ENCODE measurements at places on chromosomes 3 and 15. TPM values are rescaled to one million over a fixed set of nuclear protein-coding genes. Genes with fewer than 3 reads are reported as not detected.

DNA sequence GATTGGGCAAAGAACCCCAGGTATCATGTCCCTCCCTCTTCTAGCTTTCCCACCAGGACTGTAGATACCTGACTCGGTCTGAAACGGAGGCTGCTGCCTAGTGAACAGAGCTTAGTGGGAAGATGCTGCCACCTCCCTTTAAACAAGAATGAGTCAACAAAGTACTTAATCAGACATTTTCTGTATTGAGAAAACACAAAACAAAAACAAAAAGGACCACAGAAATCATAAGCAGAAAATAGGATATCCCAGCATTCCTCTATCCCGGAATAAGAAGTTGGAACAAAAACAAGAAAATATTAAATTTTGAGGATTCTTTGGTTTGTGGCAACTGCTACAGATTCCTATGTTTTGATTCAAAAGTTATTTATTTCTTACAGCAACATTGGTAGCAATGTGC lies 51.7 kb upstream of the COL8A1 start:
- no peak for DNase-seq

DNA sequence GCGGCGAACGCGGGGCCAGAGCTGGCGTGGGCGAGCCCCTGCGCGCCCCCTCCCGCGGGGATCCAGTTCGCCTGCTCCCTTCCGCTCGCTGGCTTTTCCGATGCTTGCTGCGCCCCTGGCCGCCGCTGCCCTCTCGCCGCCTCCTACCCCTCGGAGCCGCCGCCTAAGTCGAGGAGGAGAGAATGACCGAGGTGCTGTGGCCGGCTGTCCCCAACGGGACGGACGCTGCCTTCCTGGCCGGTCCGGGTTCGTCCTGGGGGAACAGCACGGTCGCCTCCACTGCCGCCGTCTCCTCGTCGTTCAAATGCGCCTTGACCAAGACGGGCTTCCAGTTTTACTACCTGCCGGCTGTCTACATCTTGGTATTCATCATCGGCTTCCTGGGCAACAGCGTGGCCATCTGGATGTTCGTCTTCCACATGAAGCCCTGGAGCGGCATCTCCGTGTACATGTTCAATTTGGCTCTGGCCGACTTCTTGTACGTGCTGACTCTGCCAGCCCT lies 721 bp downstream of the P2RY1 start:
- no peak for DNase-seq

DNA sequence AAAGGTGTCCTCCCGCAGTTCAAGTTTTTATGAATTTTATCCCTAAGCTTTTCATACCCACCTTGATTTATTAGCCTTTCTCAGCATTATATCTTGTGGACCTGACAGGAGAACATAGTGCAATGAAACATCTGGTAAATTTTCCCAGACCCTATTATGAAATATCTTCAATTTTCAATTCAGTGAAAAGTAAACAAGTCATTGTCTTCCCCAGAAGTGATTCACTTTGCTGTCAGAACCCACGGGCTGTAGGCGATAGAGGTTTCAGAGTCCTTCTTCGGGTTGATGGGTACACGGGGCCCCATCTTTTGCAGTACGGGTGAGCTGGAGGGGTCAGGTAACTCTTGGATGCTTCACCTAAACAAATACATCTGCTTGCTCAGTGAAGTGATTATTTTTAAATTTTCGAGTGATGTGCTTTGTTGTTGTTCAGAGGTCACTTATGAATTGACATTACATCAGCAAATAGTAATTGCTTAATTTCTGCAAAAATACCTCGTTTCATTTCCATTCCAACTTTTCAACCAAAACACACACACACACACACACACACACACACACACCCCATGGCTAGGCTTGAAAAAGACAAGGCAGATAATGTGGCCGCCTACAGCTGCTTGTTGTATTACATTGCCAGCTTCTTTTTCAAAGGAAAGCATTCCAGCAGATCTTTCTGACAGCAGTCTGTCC lies 102.9 kb downstream of the SEMA6D start:
- no peak for DNase-seq

DNA sequence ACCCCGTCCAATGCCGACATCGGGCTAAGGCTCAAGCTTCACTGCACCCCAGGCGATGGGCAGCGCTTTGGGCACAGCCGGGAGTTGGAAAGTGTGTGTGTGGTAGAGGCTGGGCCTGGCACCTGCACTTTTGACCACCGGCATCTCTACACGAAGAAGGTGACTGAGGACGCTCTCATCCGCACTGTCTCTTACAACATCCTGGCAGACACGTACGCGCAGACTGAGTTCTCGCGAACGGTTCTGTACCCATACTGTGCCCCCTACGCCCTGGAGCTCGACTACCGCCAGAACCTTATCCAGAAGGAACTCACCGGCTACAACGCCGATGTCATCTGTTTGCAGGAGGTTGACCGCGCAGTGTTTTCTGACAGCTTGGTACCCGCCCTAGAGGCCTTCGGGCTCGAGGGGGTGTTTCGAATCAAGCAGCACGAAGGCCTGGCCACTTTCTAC lies 1.0 kb downstream of the PDE12 start:
- DNase-seq = no peak

DNA sequence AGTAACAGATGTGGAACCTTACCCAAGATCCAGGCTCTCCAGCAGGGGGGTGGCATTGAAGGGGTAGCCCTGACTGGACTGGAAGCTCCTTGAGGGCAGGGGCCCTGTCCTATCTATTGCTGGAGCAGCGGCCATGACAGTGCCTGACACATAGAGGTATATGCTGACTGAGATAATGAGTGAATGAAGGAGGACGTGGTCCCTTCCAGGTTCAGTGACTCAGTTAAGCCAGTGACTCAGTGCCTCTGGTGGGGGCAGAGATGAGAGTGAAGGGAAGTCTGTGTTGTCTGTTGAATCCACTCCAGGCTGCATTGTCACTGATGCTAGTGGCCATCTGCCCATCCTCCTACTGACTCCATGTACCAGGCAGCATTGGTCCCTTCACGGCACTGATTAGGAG lies 13.0 kb upstream of the CTXND1 start:
- DNase-seq = no peak

DNA sequence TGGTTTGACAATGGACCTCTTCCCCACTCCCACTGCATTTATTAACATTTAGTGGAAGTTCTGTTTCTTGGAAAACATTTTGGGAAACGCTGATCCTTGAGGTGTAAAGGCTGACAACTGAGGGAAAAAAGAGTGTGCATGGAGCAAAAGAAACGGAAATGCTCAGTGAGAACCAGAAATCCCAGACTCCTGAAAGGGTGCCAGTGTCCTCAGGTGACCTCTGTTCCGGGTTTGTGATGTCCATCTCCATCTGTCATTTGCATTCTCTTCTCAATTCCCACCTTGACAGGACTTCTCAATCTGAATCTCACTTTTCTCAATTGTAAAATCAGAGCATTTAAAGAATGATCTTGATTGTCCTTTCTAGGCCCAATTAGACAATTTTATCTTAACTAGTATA lies 71.1 kb upstream of the FAM3D start:
- DNase-seq = no peak

GRCh38 chr3:178406206-178406605 lies 130.0 kb upstream of the KCNMB2 start:
- no peak for DNase-seq

DNA sequence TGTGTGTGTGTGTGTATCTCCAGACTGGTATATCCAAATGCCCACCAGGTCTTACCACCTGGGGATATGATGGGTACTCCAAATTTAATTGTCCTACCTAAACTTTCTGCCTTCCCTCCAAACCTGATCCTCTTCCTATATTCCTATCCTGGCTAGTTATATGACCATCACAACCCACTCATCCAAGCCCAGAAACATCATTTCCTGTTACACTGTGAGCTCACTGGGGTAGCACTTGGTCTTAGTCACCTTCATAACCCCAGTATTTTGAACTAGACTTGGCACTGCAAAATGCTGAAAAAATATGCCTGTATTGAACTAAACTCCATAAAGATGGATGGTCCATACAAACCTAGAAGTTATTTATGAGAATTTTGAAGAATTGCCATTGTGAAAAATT lies 178.8 kb upstream of the EIF1B start:
- DNase-seq = no peak

GRCh38 chr15:76844096-76844495 lies 61.0 kb downstream of the SCAPER start:
- DNase-seq = no peak

- DNase-seq = no peak
Observed at GRCh38 chr15:70141376-70142071, 43.8 kb upstream of the TLE3 start.

- DNase-seq = no peak
Observed at GRCh38 chr3:66907136-66907535, 91.0 kb upstream of the KBTBD8 start.

GRCh38 chr3:128597900-128598299 lies 52.7 kb downstream of the RPN1 start:
- no peak for DNase-seq

GRCh38 chr3:192820161-192820560 lies 92.8 kb upstream of the FGF12 start:
- DNase-seq = no peak

- no peak for DNase-seq
Observed at GRCh38 chr15:93566762-93567161, 477.8 kb upstream of the RGMA start.

DNA sequence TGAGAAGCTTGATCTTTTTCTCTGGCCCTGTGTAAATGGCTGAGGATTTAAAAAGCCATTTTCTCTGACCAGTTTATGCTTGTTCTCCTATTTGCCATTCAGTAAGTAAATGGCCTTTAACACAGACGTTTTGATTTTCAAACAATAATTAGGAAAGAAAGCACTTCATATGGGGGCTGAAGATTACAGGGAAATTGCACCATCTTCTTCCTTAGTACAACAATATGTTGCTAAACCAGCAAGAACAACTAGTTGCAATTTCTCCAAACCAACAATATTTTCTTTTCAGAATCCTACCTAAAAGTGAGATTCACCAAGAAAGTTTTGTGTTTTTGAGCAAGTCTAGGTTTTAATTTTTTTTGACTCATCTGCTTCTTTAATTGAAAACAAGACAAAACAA lies 80.5 kb upstream of the CCNL1 start:
- no peak for DNase-seq

DNA sequence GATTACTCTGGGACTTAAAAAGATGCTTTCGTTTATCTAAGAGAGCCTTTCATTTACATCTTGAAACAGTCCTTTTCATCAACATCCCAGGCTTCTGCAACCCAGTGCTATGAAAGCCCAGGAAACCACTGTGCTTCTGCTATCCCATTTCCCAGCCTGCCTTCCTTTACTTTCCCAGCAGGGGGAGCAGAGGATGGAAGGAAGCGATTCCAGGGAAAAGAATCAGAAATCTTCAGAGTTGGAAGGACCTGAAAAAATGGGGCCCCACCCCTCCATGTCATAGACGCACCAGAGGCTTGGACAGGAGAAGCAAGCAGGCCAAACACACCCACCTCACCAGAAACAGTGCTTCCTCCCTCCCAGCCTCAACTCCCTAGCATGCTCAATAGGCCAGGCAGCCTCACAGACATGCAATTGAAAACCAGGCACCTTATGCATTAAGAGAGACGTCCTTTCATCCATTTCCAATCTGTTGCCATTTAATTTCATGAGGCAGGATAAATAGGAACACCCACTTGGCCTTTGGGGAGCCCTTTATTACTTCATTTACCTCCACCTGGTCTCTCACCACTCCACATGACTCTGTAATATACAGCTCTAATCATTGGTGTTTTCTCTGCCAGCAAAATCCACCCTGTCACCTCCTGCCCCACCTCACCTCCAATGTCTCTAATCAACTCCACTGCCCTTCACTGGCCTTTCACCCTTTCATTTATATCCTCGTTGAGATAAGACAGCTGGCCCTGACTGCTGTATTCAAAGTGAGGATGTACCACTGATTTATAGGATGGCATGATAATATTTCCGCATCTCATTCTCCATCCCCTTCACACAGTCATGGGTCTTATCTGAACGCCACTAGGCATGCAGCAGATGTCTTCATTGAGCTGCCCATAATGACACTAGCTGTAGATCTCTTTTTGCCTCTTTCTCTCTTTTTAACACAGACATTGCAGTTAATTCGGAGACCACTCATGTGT lies 583.9 kb downstream of the NTRK3 start:
- DNase-seq = no peak

GRCh38 chr15:69897471-69898237 lies 200.1 kb downstream of the TLE3 start:
- DNase-seq = no peak

DNA sequence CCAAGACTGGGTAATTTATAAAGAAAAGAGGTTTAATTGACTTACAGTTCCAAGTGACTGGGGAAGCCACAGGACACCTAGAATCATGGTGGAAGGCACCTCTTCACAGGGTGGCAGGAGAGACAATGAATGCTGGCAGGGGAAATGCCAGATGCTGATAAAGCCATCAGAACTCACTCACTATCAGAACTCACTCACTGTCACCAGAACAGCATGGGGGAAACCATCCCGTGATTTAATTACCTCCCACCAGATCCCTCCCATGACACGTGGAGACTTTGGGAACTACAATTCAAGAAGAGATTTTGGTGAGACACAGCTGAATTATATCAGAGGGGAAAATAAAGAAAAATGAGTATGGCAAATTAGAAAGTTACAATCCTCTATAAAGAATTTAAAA lies 310.9 kb downstream of the BCHE start:
- DNase-seq = no peak

GRCh38 chr3:175664911-175665310 lies 805.8 kb downstream of the NAALADL2 start:
- no peak for DNase-seq

- DNase-seq = no peak
Observed at GRCh38 chr3:9826815-9827573, 16.8 kb downstream of the RPUSD3 start.

Gene VIPR1
- polyA plus RNA-seq = 1.5 TPM

Gene FANCD2OS
- polyA plus RNA-seq = not detected

Gene STRIT1
- 1.7 TPM for polyA plus RNA-seq

Gene PRSS50
- 2.6 TPM for polyA plus RNA-seq

Gene CASR
- 23.5 TPM for polyA plus RNA-seq

Gene GPR27
- polyA plus RNA-seq = 8.2 TPM

Gene PARP14
- 30.1 TPM for polyA plus RNA-seq

Gene CYP8B1
- polyA plus RNA-seq = 1.3 TPM

Gene ADAMTS17
- polyA plus RNA-seq = 2.1 TPM

Gene CHST13
- 8.1 TPM for polyA plus RNA-seq

Gene PLD1
- polyA plus RNA-seq = 15.0 TPM

Gene ARPIN
- polyA plus RNA-seq = 31.1 TPM

Gene MITF
- 35.5 TPM for polyA plus RNA-seq
